ENCODE measurements at places on chromosomes 5 and 9. TPM values are rescaled to one million over a fixed set of nuclear protein-coding genes. Genes with fewer than 3 reads are reported as not detected.
A peak's percentile ranks its signal among the peaks of the same experiment; 100 is the strongest.

The UBE2R2 gene
- 22.4 TPM for total RNA-seq

The PFDN1 gene
- 65.9 TPM for total RNA-seq

DNA sequence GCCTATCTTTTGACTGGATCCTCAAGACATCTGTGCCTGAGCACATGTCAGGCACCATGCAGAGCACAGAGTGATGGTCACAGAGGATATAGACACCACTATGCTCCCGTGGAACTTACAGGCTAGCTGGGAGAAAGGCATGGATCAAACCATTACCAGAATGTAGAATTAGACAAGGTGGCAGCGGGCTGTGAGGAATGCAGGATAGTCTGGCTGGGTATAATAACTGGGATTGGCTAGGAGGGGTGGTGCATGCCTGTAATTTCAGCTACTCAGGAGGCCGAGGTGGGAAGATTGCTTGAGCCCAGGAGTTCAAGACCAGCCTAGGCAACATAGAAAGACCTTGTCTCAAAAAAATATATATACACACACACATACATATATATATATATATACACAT is 50.3 kb downstream of the ASS1 start:
- no peak overlapping the region for H3K4me3 ChIP-seq
- peaks cover 30% of the 10 kb centered on the region for H3K36me3 ChIP-seq
- H3K4me1 ChIP-seq = no peaks in the 10 kb centered on the region
- H3K27ac ChIP-seq = no peak overlapping the region
- peak; percentile 27 for DNase-seq

The SPTAN1 gene
- total RNA-seq = 354 TPM

GRCh38 chr9:135522931-135523330 is 1.7 kb downstream of the LCN1 start:
- no peak for DNase-seq
- no peak overlapping the region for H3K4me3 ChIP-seq
- H3K36me3 ChIP-seq = no peaks in the 10 kb centered on the region
- H3K4me1 ChIP-seq = no peaks in the 10 kb centered on the region

DNA sequence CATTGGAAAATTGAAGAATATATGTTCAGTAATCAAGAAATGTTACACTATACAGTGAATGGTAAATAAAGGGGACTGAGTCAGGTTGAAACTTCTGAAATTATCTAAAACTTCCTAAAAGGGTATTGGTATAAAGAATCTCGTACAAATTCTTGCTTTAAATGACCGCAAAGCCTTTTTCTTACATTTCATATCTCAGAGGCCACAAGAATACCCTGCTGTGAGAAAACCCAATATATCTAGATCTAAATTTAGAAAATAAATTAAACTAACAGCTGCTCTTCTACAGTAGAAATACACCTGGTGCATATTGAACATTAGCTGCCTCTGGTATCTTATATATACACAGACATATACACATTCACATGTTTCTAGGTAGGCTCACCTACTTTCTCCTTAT is 221.7 kb downstream of the PCSK5 start:
- peaks cover 2% of the 10 kb centered on the region for H3K4me1 ChIP-seq
- no peak overlapping the region for H3K27ac ChIP-seq
- no peaks in the 10 kb centered on the region for H3K27me3 ChIP-seq
- H3K4me3 ChIP-seq = no peak overlapping the region

DNA sequence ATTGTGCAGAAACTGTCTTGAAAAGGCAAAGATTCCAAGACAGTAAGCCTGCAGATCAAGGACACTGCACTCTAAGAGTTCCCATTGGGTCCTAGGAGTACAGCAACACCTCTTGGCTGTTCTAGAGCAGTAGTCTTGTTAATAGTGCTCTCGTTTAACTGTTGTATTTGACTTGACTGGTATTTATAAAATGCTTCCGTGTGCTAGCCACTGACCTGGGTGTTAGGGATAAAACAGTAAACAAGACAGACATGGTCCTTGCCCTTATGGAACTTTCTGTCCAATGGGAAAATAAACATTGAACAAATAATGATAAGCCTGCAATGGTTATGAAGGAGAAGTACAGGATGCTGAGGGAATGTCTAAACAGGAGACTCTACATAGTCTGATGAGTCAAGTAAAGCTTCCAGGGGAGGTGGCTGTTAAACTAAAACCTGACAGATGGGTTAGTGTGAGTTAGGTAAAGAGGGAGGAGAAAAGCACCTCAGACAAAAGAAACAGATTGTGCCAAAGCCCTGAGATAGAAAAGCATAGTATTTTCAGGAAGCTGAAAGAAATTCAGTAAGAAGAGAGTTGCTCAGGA is 33.3 kb downstream of the TDRD7 start:
- H3K36me3 ChIP-seq = no peaks in the 10 kb centered on the region
- no peak overlapping the region for H3K4me3 ChIP-seq
- H3K27ac ChIP-seq = no peak overlapping the region
- DNase-seq = no peak
- no peaks in the 10 kb centered on the region for H3K27me3 ChIP-seq

DNA sequence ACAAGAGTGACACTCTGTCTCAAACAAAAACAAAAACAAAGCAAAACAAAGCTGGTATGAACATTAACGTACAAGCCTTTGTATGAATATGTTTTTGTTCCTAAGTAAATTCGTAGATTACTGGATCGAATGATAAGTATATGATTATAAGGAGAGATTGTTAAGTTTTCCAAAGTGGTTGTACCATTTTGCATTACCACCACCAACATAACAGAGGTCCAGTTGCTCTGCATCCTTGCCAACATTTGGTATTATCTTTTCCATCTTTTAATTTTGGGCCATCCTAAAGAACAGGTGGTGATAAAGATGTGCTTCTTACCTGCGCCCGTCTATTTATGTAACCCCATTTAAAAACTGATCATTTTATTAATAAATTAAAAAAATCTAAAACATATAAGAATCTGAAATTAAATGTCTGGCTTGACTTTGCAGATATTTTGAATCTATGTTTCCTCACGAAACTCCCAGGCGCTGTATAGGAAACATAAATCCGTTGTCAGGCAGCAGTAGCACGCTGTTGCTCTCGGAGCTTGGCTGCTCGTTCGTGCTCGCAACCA is 593 bp upstream of the NAA35 start:
- H3K36me3 ChIP-seq = peaks cover 12% of the 10 kb centered on the region
- H3K27ac ChIP-seq = peak overlapping the region; percentile 68
- DNase-seq = peak; percentile 53
- peaks cover 15% of the 10 kb centered on the region for H3K4me1 ChIP-seq
- no peaks in the 10 kb centered on the region for H3K27me3 ChIP-seq

- H3K27ac ChIP-seq = no peak overlapping the region
- no peaks in the 10 kb centered on the region for H3K36me3 ChIP-seq
- H3K27me3 ChIP-seq = no peaks in the 10 kb centered on the region
- DNase-seq = no peak
- no peak overlapping the region for H3K4me3 ChIP-seq
- peaks cover 25% of the 10 kb centered on the region for H3K4me1 ChIP-seq
Observed at GRCh38 chr5:57802131-57802530, 319.5 kb upstream of the ACTBL2 start.

- H3K27ac ChIP-seq = no peak overlapping the region
- no peak for DNase-seq
Observed at GRCh38 chr5:81908771-81909170, 63.1 kb upstream of the ATG10 start.

The HSPB3 gene
- not detected for total RNA-seq

GRCh38 chr5:157253547-157253946 is 12.4 kb upstream of the CYFIP2 start:
- H3K4me1 ChIP-seq = peaks cover 3% of the 10 kb centered on the region
- peaks cover 11% of the 10 kb centered on the region for H3K27me3 ChIP-seq
- DNase-seq = peak; percentile 77
- no peaks in the 10 kb centered on the region for H3K36me3 ChIP-seq
- peak overlapping the region; percentile 38 for H3K27ac ChIP-seq
- no peak overlapping the region for H3K4me3 ChIP-seq

GRCh38 chr5:151092762-151093161 is 11.9 kb upstream of the TNIP1 start:
- H3K4me3 ChIP-seq = peak overlapping the region; percentile 50
- peak overlapping the region; percentile 87 for H3K27ac ChIP-seq
- no peaks in the 10 kb centered on the region for H3K36me3 ChIP-seq
- peaks cover 43% of the 10 kb centered on the region for H3K4me1 ChIP-seq
- DNase-seq = peak; percentile 79
- no peaks in the 10 kb centered on the region for H3K27me3 ChIP-seq

The C6 gene
- not detected for total RNA-seq

DNA sequence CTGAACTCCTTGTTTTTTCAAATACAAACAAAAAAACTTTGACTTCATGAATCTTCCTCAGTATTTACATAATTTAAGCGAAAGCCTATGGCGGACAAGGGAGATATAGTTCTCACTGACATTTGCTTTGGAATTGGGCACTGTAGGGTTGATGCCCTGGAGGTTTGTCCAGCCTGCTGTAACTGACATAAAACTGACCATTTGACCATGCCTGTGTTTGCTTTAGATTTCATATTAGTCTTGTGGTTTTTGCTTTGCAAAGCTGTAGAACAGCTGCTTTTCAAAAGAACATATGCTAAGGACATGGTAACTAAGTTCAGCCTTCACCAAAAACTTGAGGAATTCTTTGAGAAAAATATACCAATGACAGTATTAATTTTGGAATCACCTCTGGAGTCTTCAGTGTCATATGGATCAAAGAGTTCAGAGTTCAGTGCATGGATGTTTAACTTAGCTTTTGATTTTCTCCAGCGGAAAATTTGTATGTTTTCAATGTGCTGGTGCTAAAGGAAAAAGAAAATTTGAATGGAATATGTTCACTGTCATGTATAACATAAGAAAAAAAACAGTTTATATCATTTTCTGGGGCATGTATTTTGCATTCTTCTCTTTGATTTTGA is 1013.1 kb downstream of the NR2F1-AS1 start:
- no peak for DNase-seq
- H3K4me1 ChIP-seq = no peaks in the 10 kb centered on the region
- H3K27ac ChIP-seq = no peak overlapping the region
- H3K4me3 ChIP-seq = no peak overlapping the region
- no peaks in the 10 kb centered on the region for H3K27me3 ChIP-seq

The SVEP1 gene
- total RNA-seq = 43.0 TPM

DNA sequence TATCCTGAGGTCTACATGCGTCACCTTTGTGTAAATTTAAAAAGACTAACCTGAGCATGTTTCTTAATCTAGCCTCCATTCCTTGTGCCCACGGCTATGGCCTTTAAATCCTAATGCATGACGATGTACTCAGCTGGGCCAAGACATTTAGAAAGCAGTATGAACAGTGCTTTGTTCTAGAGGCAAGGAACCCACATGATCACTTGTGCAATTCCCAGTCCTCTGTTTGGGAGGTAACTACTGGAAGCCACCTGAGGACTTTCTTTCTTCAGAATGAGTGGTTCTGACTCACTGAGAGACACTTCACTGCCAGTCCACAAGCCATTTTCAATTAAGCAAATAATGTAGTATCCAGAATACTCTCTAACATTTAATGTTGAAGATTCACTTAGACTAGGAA is 181.3 kb downstream of the RAB3C start:
- no peak for DNase-seq
- H3K27me3 ChIP-seq = no peaks in the 10 kb centered on the region
- no peak overlapping the region for H3K4me3 ChIP-seq
- no peaks in the 10 kb centered on the region for H3K36me3 ChIP-seq
- H3K4me1 ChIP-seq = no peaks in the 10 kb centered on the region

The FOXE1 gene
- total RNA-seq = not detected

- H3K27ac ChIP-seq = no peak overlapping the region
- H3K27me3 ChIP-seq = no peaks in the 10 kb centered on the region
- no peak overlapping the region for H3K4me3 ChIP-seq
- no peaks in the 10 kb centered on the region for H3K4me1 ChIP-seq
Observed at GRCh38 chr5:101942321-101942882, 353.7 kb downstream of the SLCO4C1 start.

GRCh38 chr5:137960819-137961218 is 71.6 kb downstream of the PKD2L2 start:
- no peak overlapping the region for H3K27ac ChIP-seq
- DNase-seq = no peak
- peaks cover 12% of the 10 kb centered on the region for H3K36me3 ChIP-seq
- H3K4me1 ChIP-seq = no peaks in the 10 kb centered on the region
- no peak overlapping the region for H3K4me3 ChIP-seq
- no peaks in the 10 kb centered on the region for H3K27me3 ChIP-seq

GRCh38 chr9:19154135-19154612 is 26.9 kb upstream of the PLIN2 start:
- H3K27me3 ChIP-seq = no peaks in the 10 kb centered on the region
- no peaks in the 10 kb centered on the region for H3K36me3 ChIP-seq
- H3K27ac ChIP-seq = peak overlapping the region; percentile 22
- no peak overlapping the region for H3K4me3 ChIP-seq

- no peaks in the 10 kb centered on the region for H3K27me3 ChIP-seq
- H3K27ac ChIP-seq = peak overlapping the region; percentile 91
- no peaks in the 10 kb centered on the region for H3K36me3 ChIP-seq
- H3K4me1 ChIP-seq = peaks cover 15% of the 10 kb centered on the region
Observed at GRCh38 chr5:42950456-42951292, 89.4 kb downstream of the ANXA2R start.

DNA sequence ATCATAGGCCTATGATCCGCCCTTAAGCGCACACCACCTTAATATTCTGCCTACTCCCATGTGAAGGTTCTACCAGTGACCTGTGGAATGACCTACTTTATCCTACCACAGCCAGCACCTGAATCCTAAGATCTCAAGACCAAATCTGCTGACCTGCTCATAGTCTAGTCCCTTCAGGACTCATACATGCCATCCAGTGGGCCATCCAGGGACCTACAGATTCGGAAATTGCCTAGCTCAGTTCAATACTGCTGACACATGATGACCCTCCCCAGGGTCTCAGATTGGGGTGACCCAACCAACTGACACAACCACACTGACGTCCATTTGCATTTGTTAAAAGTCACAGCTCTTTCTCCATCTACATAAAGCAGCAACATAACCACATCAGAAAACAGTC is 443.8 kb upstream of the ST8SIA4 start:
- no peaks in the 10 kb centered on the region for H3K36me3 ChIP-seq
- no peak overlapping the region for H3K4me3 ChIP-seq
- DNase-seq = no peak
- no peaks in the 10 kb centered on the region for H3K27me3 ChIP-seq

The ZNF883 gene
- total RNA-seq = 7.2 TPM

The NR2F1 gene
- 10.6 TPM for total RNA-seq

DNA sequence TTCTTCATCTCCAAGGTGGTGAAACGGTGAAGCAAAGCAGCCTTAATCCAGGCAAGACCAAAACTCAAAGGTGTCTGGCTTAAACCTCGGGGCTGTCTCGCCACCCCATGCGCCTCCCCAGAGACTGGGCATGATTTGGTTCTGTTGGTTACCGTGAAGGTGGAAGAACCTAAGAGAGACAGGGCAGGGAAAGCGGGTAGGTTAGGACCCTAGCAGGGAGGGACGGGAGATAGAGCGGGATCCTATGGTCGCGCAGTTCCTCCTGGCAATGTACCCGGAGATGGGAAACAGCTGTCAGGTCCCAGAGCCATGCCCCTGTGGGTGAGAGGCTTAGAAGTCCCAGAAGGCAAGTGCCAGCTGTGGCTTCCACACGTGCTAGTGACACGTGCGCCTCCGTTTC is 418.3 kb upstream of the IRX1 start:
- H3K27me3 ChIP-seq = no peaks in the 10 kb centered on the region
- no peaks in the 10 kb centered on the region for H3K4me1 ChIP-seq
- no peak overlapping the region for H3K27ac ChIP-seq

GRCh38 chr5:141657937-141658545 is 6.8 kb upstream of the FCHSD1 start:
- peaks cover 26% of the 10 kb centered on the region for H3K4me1 ChIP-seq
- DNase-seq = peak; percentile 97
- no peak overlapping the region for H3K4me3 ChIP-seq
- H3K27ac ChIP-seq = peak overlapping the region; percentile 81

The PCDHA9 gene
- 0.29 TPM for total RNA-seq

GRCh38 chr5:171024084-171024483 is 162.3 kb downstream of the RANBP17 start:
- no peak overlapping the region for H3K27ac ChIP-seq
- H3K36me3 ChIP-seq = no peaks in the 10 kb centered on the region
- no peaks in the 10 kb centered on the region for H3K27me3 ChIP-seq
- no peaks in the 10 kb centered on the region for H3K4me1 ChIP-seq
- no peak overlapping the region for H3K4me3 ChIP-seq
- DNase-seq = no peak

All from osteoblast (primary cell).